ENCODE measurements at places on chromosomes 11 and 22.

DNA sequence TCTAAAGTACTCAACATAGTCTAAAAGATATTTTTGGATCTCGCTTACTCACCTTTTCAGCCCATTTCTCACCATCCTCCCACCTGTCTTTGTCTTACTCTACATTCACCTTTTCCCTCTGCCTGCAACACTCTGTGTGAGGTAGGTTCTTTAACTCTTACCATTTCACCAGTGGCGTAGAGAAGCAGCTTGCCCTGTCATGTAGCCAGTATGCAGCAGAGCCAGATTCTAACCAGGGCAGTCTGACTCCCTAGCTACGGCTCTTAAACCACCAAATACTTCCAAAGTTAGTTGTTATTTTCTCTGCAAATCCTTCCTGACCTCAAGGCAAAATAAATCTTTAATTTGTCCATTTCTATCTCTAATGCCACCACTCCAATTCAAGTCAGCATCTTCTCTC is 7.5 kb downstream of the ALG8 start:
- DNase-seq: no peak

- no peak for DNase-seq
Observed at GRCh38 chr11:70805971-70806370, 407.6 kb downstream of the CTTN start.

DNA sequence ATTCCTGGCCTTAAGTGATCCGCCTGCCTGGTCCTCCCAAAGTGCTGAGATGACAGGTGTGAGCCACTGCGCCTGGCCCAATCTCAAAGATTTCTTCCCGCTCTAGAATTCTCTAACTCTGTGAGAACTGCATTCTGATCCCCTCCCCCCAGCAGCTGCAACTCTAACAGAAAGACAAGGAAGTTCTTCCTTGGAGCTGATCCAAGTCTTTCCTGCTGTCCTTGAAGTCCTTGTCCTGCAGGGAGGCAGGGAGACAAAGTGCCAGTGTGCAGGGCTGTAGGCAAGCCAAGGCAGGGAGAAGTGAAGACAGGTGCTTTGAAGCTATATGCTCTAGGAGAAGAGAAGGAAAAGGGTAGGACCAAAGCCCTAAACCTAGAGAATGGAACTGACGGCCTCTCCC is 9.5 kb upstream of the GGA1 start:
- DNase-seq: no peak

DNA sequence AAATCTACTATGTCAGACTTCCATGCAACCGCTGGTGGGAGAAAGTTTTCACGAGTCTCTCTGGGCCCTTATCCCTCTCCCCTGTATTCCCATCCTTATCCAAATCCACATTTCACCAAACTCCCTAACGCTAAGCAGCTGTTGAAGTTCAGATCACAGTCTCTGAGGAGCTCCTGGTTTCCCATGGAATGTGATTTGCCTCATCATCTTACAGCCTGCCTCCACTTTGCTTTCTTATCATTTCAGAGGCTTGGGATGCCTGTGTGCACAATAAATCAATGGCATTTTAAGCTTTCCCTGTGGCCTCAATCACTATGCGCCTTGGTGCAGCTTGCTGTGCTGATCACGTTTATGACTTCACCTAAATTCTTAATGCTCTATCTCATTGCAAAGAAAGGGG is 352.4 kb upstream of the FAT3 start:
- no peak for DNase-seq

- DNase-seq: no peak
Observed at GRCh38 chr11:95339086-95339901, 108.3 kb upstream of the SESN3 start.

- DNase-seq: no peak
Observed at GRCh38 chr11:7435176-7435575, 50.1 kb upstream of the OLFML1 start.

- no peak for DNase-seq
Observed at GRCh38 chr11:26473216-26474194, 98.6 kb downstream of the MUC15 start.

- no peak for DNase-seq
Observed at GRCh38 chr11:34792814-34793258, 123.3 kb downstream of the APIP start.

GRCh38 chr11:64356498-64357411 is 2.2 kb upstream of the RPS6KA4 start:
- no peak for DNase-seq

GRCh38 chr11:65454311-65454695 is 31.7 kb downstream of the NEAT1 start:
- DNase-seq: no peak

GRCh38 chr11:76577226-76577920 is 93.2 kb downstream of the LRRC32 start:
- DNase-seq: no peak

- no peak for DNase-seq
Observed at GRCh38 chr11:77871855-77872254, 50.9 kb downstream of the AAMDC start.

DNA sequence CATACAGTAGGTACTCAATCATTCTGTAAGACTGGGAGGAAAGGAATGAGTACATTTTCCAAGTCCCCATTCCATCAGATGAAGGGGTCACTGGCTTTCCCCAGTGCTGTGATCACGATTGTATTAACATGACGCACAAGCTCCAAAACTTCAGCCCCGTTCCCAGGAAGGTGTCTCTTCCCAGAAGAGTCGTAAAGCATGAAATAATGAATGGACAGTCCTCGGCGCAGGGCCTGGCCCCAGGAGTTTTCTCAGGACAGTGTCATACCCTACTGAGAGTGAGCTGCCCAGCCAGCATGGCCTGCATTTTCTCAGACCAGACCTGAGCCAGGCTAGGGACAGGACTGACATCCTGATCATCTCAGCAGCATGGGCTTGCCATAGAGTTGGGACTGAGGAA is 80.7 kb downstream of the PARVA start:
- DNase-seq: no peak

DNA sequence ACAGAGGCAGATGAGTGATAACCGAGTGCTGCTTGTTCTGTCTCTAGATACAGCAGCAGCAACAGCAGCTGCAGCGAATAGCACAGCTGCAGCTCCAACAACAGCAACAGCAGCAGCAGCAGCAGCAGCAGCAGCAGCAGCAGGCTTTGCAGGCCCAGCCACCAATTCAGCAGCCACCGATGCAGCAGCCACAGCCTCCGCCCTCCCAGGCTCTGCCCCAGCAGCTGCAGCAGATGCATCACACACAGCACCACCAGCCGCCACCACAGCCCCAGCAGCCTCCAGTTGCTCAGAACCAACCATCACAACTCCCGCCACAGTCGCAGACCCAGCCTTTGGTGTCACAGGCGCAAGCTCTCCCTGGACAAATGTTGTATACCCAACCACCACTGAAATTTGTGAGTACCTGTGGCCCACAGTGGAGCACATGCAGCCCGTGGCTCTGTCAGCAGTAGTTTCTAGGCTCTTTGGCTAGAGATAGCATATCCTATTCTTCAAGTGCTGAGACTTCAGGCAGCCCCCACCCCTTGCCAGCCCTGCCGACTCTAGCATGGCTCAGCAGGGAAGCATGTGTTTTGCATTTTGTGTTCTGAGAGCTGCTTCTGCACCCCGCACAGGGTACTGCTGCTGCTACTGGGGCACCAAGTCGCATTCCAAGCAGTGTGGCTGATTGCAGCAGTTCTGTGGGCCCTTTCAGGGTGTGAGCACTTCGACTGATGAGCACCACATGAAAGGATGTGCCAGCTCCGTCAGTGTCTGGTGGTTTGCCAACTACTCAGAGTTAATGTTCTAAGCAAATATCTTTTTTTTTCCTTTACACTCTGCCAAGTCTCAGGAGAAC is 59.2 kb downstream of the MED15 start:
- DNase-seq: no peak

DNA sequence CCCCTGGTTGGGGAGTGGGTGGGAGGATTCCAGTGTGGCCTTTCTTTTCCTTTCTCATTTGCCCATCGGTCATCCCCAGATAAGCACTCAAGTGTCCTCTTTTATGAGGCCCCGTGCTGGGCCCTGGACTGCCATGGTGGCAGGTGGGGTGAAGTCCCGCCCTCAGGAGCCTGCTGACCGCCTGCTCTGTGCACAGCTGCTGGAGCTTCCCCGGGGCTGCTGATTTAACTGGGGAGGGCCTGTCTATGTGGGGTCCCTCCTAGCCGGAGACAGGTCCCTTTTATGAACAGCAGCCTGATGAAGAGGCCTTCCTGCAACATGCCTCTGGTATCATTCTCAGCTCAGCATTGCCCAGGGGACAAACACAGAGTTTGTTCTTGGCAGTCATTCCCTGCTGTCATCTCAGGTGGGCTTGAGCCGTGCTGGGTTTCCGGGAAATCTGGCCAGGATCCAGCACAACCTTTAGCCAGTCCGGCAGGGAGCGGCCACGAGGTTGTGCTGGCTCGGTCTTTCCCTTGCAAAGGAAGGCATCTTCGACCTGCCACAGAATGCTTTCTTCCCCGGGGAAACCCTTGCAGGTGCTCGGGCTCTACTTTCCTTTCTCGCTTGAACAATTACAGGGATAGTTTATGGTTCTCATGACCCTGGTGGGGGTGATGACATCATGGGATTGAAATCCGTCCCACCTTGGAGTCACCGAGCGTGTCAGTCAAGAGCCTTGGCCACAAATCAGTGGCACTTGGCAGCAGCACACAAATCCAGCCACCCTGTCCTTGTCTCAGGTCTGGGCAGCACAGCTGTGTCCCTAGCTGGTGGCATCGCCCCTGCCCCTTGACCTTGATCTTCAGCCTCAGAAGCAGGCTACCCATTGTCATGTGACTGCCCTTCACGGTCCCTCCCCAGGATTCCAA is 20.1 kb downstream of the ST14 start:
- no peak for DNase-seq

DNA sequence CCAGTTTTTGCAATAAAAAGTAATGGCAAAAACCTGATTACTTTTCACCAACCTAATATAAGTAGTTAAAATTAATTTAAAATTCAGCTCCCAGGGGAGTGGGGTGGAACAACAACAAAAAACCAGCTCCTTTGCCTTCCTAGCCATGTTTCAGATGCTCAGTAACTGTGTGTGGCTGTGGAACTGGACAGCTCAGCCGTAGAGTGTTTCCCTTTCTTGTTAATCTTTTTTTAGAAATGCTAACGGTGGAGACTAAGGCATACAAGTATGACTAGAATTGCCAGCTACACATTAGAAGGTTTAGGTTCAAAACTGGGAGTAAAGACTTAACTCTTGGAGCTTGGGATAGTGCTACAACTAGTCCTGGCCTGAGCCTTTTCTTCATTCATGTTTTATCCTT is 45.0 kb downstream of the PPP6R3 start:
- DNase-seq: no peak

DNA sequence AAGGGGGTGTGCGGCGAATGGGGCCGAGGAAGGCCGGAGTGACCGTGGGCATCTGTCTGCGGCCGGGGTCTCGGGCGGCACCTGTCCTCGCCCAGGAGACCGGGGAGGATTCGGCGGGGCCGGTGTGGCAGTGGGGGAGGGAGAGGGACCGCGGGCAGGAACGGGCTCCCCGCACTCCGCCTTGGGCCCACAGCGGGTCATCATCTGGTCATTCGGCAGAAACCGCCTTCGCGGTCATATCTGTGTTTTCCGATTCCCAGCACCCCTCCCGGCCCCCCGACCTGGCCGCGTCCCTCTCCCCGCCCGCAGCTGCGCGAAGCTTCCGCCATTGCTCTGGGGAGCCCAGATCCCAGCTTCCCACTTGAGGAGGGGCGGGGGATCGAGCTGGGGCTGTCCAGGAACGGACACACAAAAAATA is 824 bp upstream of the CBX6 start:
- DNase-seq: no peak

DNA sequence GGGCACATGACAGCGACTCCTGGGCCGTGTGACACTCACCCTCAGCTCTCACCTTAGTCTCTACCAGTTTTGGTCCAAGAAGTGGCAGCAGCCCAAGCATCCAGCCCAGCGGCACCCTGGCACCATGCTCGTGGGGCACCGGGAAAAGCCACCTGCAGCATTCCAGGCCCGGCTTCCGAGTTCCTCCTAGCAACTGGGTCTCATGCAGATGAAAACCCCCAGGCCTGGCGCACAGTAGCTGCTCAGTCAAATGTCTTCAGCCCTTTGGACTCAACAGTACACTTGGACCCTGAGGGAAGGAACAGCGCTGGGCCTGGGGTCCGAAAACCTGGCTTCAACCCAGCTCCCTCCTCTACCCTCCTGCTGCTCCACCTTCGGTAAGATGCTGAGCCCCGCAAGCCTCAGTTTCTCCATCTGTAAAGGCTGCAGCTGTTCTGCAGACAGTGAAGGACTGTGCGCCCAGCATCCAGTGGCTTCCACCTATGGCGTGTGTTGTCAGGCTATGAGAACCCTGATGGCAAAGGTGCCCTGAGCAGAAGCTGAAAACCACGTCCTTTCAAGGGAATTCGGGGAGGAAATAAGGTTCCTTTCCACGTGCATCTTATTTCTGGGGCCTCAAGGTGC is 66.0 kb downstream of the PHF21B start:
- no peak for DNase-seq

DNA sequence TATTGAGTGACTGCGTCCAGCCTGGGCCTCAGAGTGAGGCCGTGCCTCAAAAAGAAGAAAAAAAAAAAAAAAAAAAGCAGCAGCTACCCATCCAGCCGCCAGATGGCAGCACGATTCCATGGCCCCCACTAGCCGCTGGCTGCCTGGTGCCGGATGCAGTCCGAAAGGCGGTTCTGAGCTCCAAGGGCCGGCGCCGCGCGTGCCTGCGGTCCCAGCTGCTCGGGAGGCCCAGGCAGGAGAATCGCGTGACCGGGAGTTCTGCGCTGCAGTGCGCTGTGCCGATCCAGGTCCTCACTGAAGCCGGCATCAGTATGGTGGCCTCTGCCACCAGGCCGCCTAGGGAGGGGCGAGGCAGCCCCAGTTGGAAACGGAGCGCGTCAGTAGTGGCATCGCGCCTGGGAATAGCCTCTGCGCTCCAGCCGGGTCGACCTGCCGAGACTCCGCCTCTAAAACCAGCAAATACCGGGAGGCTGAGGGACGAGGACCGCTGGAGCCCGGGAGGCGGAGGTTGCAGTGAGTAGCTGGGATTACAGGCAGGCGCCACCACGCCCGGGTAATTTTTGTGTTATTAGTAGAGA is 19.3 kb downstream of the SCARF2 start:
- no peak for DNase-seq

- DNase-seq: no peak
Observed at GRCh38 chr11:12441231-12441861, 64.0 kb downstream of the PARVA start.

DNA sequence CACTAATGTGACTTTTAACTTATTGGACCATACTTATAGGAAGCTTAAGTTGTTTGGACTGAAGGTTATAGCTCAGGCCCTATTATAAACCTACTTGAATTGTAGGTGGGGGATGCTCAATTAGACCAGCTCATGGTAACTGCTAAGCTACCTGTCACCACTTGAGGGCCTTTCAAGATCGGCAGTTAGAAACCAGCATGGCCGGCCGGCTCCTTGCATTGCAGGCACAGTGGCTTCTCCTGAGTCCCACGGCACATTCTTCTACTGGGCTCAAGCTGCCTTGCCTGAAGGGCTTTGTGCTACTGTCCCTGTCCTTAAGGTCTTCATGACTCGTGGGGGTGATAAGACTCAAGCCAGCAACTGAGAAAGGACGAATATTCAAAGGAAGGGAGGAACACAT is 70.8 kb downstream of the TBC1D22A start:
- no peak for DNase-seq

DNA sequence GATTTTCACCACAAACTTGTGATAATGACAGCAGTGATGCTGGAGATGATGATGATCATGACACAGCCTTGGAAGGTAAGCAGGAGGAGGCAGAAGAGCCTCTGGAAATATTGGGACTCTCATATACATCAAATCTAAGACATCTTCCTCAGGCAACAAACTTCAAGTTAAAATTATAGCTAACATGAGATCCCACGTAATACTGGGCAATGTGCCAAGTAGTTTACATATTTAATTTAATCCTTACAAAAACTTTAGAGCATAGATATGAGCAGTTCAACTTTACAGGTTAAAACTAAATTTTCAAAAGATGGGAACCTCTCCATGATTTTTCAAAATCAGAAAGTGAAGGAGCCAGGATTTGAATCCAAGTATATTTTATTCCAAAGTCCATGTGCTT is 19.0 kb downstream of the OR52B2 start:
- DNase-seq: no peak

All from NCI-H187 treated with DMSO at 0.1 percent for 48 hours (cell line).